ENCODE measurements at places on chromosomes 7 and 10.

DNA sequence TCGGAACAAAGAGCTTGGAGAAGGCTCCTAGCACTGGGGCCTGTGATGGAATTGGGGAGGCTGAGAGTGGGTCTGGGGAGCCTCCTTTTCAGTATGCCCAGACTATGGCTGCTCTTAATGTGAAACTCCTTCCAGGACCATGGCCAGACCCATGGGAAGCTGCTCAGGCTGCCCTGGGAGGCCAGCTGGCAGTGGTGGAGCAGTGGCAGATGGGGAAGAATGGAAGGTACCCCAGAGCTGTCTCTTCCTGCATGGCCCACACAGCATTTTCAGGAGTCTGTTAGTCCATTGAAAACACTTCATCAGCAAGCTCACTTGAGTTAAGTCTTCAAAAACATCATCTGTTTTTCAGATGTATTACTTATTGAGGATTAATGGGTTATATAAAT lies 18.5 kb downstream of the NACAD start:
- DNase-seq: no peak

- no peak for DNase-seq
Observed at GRCh38 chr7:149304006-149304405, 42.0 kb downstream of the ZNF783 start.

DNA sequence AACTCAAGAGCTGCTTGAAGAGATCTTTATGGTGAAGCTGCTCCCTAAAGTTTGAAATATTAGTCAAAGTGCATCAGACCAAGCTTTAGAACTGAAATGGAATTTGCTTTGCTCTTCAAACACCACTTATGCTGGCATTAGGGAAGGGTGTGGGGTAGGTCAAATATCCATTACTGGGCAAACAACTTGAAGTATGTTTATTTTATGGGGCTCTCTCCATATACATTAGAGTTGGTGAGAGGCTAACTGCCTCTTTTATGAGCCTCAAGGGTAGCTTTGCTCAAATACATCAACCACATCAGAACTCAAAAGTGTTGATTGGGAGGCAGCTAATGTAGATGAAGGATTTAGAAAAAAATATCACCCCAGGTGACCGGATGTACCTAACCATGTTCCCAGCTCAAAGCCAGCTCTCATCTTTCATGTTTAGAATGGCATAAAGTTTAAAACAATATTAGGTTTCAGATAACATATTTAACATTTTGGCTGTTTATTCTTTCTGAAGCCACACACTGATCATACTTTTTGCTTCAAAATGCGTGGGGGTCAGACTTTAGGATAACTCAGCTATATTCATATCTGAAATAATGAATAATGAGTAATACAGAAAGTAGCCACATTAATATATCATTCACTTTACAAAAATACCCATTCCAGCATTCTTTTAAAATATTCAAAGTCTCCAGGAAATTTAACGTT lies 318.6 kb downstream of the PTEN start:
- no peak for DNase-seq

DNA sequence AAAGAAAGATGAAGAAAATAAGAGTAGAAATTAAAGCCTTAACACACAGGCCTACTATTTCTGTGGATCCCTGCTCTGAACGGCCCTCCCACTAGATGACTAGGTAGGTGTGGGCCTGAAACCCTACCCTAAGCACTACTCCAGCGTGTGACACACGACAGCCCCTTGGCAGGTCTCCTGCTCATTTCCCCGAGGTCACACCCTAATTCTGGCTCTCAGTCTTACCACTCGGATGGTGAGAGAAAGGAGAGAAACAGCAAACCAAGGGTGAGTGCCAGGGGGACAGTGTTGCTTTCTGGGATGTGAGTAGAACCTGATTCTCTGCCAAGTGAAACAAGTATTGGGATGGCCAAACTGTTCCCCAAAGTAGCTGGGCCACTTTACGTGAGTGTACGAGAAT lies 12.1 kb downstream of the GALNTL5 start:
- no peak for DNase-seq

DNA sequence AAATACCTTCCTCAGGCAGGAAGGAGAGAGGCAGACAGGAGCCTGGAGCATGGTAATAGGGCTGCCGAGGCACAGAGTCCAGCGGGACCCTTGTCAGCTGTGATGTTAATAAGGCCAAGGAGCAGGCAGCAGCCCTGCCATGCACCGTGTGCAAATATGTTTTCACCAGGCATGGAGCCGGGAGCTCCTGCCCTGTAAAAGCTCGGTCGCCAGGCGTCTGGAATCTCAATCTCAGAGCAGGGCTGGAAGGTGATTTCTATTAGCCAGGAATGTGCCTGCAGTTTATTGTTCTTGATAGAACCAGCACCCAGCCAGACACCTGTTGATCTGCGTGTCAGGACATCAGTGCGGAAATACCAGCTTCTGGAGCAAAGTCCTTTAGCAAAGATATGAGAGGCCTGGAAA lies 469.8 kb downstream of the GLRX3 start:
- DNase-seq: no peak

All from activated naive CD4-positive, alpha-beta T cell treated with Interleukin-2 at 50 U/mL for 16 hours (primary cell).